ENCODE measurements at places on chromosomes 6 and 20.

DNA sequence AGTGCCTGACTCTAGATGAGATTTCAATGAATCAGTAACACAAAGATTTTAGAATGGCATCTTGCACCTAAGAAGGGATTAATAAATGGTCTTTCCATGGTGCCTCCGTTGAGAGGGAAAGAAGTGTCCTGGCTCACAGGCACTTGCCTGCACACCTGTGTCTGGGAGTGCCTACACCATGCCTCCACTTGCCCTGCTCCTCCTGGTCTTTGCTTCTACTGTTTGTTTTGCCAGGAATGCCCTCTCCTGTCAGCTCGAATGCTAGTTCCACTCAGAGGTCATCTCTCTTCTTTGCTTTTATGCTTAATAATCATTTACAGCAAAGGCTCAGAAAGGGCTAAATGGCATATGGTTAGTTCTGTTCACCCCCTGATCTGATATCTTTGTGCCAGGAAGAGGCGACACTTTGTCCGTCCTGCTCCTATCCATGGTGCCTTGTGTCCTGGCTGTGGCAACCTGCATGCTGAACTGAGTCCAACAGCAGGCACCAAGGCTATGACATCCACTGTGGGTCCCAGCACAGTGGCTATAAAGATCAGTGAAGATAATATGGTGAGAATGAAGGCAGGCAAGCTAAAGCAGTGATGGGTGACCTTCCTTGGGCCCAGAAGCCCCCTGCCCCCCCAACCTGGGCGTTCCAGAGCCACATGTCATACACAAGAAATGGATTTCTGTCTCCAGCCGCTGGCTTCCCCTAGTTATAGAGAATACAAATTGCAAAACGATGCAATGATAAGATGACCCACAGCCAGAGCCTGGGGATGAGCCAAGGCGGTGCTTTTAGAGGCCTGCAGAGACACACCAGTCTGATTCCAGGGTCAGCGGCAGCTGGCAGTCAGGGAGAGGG lies 1.4 kb downstream of the C6orf132 start:
- DNase-seq, result no peak

- no peak for DNase-seq
Observed at GRCh38 chr6:72813807-72814596, 192.1 kb downstream of the KCNQ5 start.

- no peak for DNase-seq
Observed at GRCh38 chr6:144213315-144213714, 63.0 kb downstream of the STX11 start.

- DNase-seq, result peak; percentile 19
Observed at GRCh38 chr6:3269281-3269975, 10.7 kb downstream of the PSMG4 start.

DNA sequence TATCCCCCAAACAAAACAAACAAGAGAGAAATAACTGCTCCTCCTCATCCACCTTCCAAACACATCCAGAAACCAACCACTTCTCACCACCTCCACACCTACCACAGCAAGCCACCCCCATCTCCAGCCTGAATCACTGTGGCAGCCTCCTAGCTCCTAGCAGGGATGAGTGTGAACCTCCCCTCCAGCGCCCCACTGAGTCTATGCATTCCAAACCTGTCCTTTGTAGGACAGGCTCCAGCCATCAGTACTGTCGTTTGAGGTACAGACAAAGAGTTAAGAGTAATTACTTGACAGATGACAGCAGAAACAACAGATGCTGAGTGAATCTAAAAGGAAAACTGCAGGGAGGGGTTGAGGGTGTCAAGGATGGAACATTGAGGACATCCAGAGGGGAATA lies 2.4 kb downstream of the METTL24 start:
- no peak for DNase-seq

DNA sequence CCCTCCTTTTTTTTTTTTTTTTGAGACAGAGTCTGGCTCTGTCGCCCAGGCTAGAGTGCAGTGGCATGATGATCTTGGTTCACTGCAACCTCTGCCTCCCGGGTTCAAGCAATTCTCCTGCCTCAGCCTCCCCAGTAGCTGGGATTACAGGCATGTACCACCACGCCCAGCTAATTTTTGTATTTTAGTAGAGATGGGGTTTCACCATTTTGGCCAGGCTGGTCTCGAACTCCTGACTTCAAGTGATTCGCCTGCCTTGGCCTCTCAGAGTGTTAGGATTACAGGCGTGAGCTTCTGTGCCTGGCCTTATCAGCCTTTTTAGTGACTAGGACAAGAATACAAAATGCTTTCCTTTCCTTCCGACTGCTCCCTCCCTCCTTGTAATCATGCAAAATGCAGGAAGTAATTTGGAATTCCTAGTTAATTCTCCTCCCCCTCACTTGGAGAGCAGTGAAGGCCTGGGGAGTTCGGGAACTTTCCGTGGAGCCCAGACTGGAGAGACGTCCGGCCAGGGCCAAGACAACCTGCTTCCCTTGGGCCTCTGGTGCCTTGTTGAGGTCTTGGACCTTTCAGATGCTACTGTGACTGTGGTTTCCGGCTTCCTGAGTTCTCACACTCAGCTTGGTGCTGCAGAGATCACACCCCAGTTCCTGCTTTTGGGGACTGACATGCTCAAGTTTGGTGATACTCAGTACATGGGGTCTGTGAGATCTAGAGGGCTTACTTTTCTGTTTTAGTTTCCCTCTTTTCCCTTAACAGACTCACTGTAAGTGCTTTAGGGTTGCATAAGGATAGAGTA lies 3.9 kb upstream of the PHF20 start:
- peak; percentile 30 for DNase-seq

DNA sequence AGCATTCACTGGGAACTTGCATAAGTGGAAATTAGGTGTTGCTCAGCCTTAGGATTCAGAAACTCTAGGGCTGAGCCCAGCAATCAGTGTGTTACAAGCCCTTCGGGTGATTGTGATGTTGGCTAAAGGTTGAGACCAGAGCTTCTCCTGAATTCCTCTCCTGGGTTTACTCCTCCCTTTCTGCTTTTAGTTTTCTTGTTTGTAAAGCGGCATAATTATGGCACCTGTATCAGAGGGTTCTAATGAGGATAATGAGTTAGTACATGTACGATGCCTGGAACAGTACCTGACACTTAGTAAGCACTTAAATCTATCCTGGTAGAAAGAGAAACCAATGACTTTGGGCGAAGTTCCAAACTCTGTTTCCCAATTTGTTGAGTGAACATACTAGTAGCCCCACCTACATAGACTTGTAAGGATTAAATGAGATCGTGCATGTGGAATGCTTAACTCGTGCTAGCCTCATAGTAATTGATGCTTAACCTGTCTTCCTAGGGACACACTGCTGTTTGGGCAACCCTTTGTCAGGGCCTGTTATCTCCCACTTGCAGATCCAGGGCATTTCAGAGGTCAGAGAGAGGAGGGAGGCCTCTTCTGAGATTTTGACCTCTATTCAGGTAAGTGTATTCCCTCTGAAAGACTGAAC lies 932 bp upstream of the EZR start:
- DNase-seq, result no peak

DNA sequence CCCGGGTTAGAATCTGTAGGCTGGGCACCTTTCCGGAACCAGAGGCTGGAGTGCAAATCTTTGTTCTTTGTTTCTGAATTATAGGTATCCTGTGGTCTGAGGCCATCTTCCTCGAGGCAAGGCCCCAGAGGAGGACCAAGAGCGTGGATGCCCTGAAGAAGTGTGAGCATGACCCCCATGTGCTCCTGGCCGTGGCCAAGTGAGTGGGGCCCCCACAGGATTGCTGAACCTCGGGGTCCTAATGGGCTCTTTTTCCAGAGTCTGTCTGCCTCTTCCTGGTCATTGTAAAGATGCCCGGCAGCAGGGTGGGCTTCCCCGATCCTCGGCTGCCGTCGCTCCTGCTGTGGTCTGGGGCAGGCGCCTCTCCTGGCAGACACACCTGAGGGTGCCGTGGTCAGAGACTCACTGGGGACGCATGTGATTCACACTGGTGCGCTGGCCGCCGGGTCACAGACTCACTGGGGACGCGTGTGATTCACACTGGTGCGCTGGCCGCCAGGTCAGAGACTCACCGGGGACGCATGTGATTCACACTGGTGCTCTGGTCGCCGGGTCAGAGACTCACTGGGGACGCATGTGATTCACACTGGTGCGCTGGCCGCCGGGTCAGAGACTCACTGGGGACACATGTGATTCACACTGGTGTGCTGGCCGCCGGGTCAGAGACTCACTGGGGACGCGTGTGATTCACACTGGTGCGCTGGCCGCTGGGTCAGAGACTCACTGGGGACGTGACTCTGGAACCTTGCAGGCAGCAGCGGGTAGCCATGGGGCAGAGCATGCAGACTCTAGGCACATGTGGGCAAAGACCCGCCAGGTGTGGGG lies 6.5 kb upstream of the C20orf204 start:
- no peak for DNase-seq

DNA sequence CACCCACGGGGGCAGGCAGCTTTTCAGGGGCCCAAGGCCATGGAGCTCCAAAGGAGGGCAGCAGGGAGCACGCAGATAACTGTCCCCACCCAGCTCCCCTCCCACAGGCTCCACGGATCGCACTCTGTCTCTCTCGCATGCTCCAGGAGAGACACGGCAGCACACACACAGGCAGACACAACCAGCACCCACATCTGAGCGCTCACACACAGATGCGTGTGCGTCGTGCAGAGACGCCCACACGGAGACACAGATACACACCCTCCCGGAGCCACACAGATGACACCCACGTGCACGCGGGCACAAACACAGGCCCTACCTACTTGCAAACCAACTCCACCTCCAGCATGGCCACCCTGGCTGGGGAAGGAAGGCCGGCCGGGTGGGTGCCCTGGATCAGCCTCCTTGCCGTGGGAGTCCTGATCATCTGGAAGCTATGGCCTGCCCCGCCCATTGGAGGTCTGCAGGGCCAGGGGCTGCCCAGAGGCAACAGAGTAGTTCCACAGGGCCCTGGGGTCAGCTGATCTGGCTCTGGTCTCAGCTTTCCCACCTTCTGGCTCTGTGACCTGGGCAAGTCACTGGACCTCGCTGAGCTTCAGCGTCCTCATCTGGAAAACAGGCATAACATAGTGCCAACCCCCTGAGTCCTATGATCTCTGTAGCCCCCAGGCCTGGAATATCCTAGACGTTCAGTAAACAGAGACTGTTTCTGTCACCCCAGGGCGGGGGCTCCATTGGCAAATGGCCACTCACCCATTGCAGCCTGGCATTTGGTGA lies 31.5 kb downstream of the AAR2 start:
- no peak for DNase-seq

GRCh38 chr20:57203204-57203603 lies 63.2 kb downstream of the BMP7 start:
- no peak for DNase-seq

- no peak for DNase-seq
Observed at GRCh38 chr6:119148098-119148824, 69.8 kb upstream of the FAM184A start.

DNA sequence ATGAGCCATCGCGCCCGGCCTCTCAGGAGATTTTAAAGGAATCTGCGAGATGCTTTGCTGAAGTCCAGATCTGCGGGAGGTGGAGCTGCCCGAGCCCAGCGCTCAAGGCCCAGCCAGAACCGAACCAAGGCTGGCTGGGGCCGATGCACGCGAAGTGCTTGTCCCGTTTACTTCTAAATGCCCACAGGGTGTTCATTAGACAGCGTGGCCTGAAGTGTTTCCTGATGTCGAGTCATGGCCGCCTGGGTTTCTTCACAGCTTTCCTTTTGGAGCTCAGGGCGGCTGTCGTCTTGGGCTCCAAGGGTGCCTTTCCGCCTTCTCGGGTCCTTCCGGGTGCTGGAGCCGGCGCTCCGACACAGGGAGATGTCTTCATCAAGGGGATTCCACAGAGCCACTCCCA lies 25.1 kb upstream of the CCR6 start:
- no peak for DNase-seq

GRCh38 chr20:21971436-21971835 lies 266.0 kb downstream of the PAX1 start:
- DNase-seq, result no peak

DNA sequence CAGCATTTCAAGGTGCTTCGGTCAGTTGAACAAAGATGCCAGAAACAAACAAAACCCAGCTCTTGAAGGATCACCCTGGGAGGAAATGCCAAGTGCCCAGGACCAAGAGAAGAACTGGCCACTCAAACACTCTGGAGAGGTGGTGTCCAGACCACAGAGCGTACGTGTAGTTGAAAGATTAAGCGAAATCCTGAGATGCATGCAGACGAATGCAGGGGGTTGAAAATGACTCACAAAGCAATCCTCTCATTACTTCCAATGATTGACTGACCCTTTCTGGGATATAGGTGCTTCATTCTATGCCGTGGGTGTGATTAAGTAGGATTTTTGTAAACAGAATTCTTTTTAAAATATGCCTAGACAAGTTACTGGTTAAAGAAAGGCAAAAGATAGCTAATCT lies 71.5 kb upstream of the ATXN1 start:
- DNase-seq, result no peak

Data from stimulated activated CD4-positive, alpha-beta T cell treated with anti-CD3 and anti-CD28 coated beads, Interleukin-4, amount 100 ng/mL, for 48 hours (primary cell).